ENCODE measurements at places on chromosomes 12 and 14.

- DNase-seq = no peak
Measured at GRCh38 chr14:101824339-101824727, 62.8 kb downstream of the PPP2R5C start.

- no peak for DNase-seq
Measured at GRCh38 chr14:101232340-101233020, 328.8 kb upstream of the DIO3 start.

DNA sequence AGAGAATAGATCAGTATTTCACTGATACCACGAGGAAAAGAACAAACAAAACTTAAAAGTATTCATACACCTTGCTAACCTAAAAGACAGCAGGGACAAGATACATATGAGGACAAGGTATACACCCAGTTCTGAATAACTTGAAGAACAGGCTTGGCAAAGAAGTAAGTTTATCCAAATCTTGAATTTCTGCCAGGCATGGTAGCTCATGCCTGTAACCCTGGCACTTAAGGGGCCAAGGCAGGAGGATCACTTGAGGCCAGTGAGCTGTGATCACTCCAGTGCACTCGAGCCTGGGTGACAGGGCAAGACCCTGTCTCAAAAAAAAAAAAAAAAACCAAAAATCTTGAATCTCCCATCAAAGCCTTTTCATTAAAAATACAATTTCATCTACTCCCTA is 25.0 kb downstream of the EIF2S1 start:
- DNase-seq = no peak

DNA sequence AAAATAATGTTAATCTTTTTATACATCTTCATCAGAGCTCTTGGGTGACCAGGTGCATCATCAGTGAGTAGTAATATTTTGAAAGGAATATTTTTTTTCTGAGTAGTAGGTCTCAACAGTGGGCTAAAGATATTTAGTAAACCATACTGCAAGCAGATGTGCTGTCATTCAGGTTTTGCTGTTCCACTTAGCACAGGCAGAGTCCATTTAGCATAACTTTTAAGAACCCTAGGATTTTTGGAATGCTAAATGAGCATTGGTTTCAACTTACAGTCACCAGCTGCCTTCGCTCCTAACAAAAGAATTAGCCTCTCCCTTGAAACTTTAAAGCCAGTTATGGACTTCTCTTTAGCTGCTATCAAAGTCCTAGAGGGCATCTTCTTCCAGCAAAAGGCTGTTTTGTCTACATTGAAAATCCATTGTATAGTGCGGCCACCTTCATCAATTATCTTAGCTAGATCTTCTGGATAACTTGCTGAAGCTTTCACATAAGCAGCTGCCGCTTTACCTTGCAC is 24.6 kb downstream of the RIMKLB start:
- DNase-seq = no peak

All from BE2C (cell line).